NCI-H82 (cell line): ENCODE measurements at places on chromosomes 16 and 17.
A peak's percentile ranks its signal among the peaks of the same experiment; 100 is the strongest.

DNA sequence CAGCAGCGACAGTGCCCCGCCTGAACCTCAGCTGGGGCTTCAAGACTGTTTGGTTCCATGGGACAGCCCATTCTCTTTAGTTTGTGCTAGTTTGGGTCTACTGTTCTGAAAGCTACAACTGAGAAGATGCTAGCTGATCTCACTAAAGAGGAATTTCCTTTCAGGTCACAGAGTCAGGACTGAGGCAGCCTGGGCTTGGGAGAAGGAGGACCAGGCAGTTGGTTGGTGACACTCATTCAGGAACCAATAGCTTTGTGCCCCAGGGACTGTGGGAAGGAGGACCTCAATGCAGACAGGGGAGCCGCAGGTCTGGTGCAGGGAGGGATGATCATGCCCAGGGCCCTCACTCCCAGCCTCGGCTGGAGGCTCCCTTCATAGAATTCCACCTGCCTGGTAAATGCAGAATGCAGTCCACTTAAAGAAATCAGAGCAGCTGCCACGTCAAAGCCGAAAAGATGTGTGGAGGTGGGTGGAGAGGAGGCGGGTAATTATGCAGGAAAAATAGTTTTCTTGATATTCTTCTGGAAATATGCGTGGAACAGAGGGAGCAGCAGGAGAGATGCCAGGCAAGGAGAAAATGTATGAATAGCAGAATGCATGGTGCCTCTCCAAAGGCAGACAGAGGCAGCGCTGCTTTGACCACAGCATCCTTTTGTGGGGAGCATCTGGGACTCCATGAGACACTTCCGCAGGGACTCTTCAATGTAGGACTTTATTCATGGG, 32.6 kb upstream of the ZFP90 start:
- DNase-seq = no peak

DNA sequence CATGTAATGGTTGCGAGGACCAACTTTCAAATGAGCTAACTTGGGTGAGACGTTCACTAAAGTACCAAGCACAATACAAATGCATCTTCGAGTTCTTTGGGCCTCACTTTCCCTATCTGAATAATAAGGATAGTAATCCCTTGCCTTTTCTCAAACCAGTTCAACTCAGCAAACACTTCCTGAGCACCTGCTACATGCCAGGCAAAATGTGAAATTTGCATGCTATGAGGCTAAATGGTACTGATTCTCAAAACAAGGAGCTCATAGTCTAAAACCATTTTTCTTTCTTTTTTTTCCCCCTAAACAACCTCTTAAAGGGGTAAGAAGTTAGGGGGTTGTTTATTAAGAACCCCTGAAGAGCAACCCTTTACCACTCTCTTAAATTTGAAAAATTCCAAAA, 101.4 kb upstream of the HLF start:
- no peak for DNase-seq

DNA sequence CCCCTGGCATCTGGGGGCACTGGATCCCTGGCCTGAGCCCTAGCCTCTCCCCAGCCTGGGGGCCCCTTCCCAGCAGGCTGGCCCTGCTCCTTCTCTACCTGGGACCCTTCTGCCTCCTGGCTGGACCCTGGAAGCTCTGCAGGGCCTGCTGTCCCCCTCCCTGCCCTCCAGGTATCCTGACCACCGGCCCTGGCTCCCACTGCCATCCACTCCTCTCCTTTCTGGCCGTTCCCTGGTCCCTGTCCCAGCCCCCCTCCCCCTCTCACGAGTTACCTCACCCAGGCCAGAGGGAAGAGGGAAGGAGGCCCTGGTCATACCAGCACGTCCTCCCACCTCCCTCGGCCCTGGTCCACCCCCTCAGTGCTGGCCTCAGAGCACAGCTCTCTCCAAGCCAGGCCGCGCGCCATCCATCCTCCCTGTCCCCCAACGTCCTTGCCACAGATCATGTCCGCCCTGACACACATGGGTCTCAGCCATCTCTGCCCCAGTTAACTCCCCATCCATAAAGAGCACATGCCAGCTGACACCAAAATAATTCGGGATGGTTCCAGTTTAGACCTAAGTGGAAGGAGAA, 13.5 kb downstream of the STH start:
- DNase-seq = no peak

DNA sequence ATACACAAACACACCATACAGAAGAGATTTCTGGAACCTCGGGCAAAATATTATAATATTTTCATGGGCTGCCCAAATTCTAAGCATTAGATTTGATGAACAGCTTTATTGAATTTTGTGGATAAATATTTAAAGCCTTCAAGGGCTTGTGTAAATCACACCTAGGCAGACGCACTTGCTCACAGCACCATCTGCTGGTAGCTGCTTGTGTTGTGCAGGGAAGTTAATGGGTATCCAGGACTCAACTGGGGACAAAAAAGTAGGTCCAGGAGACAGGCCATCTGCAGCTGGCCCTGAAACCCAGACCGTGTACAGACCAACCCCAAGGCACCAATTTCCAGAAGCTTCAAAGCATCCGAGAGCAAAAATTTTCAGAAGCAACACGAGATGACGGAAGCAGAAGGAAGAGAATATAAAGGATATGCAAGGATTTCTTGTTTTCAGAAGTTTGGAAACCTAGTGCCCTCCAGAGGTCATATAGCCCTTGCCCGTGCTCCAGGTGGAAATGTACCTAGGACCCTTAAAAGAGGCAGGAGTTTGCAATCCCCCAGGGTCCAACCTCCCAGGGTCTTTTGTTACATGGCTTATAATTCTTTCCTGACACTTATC, 140.0 kb downstream of the CHD9NB start:
- peak; percentile 80 for DNase-seq

GRCh38 chr16:82660075-82660645, 33.4 kb downstream of the CDH13 start:
- no peak for DNase-seq

DNA sequence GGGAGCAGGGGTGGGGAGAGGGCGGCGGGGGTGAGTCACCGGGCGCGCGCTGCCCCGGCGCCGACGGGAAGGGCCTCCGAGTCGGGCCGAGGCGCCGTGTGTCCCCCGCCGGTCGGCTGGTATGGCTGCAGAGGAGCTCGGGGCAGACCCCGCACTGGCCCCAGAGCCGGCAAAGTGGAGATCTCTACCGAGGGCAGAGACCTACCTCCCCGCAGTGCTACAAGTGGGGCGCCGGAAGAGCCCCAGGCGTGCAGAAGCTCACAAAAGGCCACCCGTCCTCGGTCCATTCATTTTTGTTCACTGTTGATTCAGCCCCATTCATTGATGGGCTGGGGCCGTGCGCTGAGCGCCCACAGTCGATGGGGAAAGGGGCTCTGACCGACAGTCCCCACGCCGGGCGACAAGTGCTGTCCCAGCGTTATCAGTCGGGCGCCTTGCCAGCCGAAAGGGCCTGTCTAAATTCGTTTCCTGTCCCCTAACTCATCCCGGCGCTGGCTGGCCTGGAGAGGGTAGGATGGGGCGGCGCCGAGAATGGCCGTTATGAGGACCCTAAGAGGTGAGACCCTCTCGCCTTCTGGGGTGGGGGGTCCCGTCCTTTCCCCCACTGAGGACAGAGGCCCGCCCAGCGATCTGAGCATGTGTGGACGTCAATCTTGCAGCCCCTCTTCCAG, 709 bp upstream of the ENO3 start:
- DNase-seq = peak; percentile 71

- no peak for DNase-seq
These were observed 115.0 kb upstream of the ADAMTS18 start for GRCh38 chr16:77549876-77550275.

DNA sequence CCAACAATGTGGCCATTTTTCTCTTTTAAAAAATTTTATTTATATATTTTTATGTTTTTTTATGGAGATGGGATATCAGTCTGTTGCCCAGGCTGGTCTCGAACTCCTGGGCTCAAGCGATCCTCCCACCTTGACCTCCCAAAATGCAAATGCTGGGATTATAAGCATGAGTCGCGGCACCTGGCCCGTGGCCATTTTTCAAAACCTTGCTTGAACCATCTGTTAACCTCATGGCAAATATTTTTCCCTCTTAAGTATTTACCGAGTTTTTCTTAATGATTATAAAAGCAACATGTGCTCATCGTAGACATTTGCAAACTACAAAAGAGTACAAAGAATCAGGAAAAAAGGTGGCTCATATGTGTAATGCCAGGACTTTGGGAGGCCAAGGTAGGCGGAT, 127.6 kb downstream of the ABCC6 start:
- DNase-seq = no peak

DNA sequence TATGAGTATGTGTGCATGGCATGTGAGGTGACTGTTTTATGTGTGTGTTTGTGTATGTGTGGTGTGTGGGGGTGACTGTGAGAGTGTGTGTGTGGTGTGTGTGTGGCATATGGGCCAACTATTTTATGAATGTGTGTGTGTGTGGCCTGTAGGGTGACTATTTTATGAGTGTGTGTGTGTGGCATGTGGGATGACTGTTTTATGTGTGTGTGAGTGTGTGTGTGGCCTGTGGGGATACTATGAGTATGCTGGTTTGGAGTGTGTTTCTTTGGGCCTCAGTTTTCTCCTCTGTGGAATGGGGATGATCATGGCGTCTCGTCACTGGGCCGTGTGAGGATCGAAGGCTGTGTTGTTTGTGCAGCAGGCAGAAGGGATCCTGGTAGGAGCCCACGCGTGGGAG, 152.1 kb upstream of the PLCG2 start:
- no peak for DNase-seq

DNA sequence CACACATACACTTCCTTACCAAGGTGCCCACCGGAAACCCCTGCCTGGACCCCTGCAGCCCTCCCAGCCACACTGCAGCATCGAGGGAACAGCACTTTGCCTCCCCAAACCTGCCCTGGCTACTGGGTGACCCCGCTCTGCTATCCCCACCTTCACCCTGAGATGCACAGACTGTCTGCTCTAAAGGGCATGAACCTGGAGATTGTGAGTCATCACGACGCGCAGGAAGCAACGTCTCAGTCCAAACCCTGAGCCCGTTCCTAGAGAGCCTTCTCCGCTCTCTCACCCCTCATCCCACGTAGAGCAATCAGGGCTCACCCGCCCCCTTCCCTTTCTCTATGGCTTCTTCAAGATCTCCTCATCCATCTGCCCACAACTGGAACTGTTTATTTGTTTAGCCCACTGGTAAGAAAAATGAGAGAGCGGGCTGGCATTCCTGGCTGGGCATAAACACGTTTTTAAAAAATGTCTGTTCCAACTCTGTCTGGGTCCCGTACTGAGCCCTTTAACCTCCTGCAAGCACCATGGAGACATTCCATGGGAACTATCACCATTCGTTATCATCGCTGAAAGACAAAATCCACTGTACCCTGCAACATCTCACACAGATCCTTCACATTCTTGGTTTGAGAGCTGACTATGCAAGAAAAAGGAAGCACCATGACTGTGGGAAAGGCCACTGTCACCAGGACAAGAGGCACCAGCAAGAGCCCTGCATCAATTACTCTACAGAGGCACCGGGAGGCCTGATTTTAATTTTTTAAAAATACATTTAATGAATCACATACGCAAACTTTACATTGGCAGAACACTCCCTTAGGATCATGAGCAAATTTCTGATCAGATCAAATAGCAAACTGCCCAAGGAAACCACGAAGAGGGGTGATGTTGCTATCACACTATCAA, 28.2 kb downstream of the ZFHX3 start:
- DNase-seq = no peak

- DNase-seq = no peak
These were observed 3.8 kb downstream of the NLRC5 start for GRCh38 chr16:56993204-56993603.

GRCh38 chr16:68451676-68452075, 3.4 kb upstream of the SMPD3 start:
- DNase-seq = no peak

GRCh38 chr16:66380421-66380820, 13.9 kb downstream of the CDH5 start:
- DNase-seq = no peak

- no peak for DNase-seq
These were observed 11.3 kb upstream of the CYB5B start for GRCh38 chr16:69413045-69413664.

- no peak for DNase-seq
These were observed 13.0 kb downstream of the AXIN2 start for GRCh38 chr17:65548269-65548969.

GRCh38 chr17:948284-948852, 31.2 kb downstream of the NXN start:
- peak; percentile 23 for DNase-seq

DNA sequence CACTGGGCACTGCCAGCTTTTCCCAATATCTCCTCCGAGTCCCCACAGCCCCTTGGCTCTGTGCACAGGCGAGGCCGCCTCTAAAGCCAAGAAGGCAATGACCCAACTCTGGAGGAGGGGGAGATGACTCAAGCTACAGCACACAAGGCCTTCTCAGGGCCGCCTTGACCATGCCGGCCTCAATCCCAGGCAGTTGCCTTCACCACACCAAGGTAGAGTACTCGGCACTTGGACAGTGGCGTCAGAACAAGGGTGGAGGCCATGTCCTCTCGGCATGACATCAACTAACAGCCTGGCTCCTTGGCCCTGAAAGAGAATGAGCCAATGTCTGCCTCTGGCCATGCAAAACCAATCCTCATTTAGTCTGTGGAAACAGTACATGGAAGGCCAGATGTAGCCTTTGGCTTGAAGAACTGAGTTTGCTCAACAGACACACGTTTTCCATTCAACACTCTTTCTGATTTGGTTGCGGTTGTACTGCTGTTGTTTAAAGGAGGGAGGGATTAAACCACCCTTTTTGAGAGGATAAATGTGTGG, 139.6 kb downstream of the XYLT1 start:
- DNase-seq = no peak

DNA sequence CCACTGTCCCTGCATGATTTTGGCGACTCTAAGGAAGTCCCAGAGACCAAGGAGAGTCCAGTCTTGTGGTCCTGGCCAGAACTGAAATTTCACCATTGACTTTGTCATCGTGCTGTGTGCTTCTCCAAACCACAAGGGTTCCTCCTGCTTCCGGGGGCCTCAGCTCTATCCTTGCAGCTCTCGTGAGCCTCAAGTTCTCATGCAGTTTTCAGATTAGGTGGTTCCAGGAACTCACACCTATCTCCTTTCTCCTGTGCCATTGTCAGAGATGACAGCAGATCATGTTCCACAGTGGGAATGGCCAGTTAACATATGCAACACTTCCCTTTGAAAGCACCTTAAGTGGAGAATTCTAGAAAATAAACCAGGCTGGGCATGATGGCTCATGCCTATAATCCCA, 97.9 kb upstream of the CRHR1 start:
- no peak for DNase-seq

- DNase-seq = no peak
These were observed 119.2 kb upstream of the PMFBP1 start for GRCh38 chr16:72291121-72291520.

DNA sequence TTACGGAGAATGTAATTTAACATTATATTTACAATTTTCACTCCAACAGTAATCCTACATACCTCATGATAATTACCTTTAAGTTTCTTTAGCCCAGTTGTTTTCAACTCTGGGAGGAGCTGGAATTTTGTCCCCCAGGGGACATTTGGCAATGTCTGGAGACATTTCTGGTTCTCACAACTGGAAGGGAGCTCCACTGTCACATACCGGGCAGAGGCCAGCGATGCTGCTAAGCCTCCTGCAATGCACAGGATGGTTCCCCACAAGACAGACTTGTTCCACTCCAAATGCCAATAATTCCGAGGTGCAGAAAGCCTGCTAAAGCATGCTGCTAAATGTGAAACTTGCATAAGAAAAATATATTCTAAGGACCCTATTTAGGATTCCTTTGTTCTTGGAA, 251.1 kb upstream of the IRX5 start:
- no peak for DNase-seq

GRCh38 chr17:61343576-61343975, 56.1 kb upstream of the TBX2 start:
- no peak for DNase-seq
